ENCODE measurements at places on chromosomes 4 and X.
A peak's percentile ranks its signal among the peaks of the same experiment; 100 is the strongest.

DNA sequence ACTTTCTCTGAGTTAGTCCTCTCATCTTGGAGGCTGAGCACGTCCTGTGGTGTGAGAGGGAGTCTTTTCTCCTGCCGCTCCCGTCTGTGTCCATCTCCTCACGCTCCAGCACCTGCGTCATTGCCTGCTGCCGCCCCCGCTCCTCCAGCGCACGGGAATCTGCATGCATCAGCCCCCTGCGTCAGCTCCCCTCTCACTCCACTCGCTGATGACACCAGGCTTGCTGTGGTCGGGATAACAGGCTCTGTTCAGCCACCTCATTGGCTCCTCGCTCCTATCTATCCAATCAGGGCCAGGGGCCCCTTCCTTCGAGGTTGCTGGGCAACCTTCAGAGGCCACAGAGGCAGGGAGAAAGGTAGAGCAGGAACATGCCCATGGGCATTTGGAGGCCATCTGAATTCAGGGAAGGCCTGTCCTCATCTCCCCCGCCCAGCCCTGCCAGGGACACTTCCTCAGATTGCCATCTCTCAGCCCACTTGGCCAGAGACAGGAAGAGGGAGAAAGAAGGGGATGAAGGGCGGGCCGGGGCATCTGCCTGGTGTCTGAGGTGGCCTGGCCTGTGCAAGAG is 9.3 kb downstream of the ZNF185 start:
- peak; percentile 65 for DNase-seq

GRCh38 chr4:81963015-81963762 is 410.6 kb downstream of the HNRNPD start:
- no peak for DNase-seq

DNA sequence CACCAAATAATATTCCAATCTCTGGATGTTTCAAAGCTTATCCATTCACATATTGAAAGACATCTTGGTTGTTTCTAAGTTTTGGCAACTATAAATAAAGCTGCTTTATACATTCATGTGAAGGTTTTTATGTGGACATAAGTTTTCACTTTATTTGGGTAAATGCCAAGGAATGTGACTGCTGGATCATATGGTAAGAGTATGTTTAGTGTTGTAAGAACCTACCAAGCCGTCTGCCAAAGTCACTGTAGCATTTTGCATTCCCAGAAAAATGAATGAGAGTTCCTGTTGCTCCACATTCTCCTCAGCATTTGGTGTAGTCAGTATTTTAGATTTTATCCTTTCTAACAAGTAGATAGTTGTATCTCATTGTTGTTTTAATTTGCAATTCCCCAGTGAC is 1047.7 kb downstream of the C4orf33 start:
- DNase-seq = no peak

DNA sequence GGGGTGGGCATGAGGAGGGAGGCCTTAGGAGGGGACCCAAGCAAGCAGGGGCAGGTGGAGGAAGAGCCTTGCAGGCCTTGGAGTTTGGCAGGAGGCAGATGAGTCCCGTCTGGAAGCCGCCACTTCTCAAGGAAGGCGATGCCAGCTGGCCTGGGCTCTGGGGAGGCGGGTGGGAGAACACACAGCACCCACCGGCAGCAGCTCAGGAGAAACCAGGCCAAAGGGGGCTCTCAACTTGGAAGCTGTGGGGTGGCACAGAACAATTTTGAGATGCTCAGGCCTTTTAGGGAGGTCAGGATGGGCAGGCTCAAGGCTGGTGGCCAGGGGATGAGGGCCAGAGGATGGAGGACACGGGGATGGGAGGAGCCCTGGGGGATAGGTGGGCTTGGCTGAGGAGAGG is 11.6 kb upstream of the DUSP9 start:
- no peak for DNase-seq

- no peak for DNase-seq
Measured at GRCh38 chr4:140085062-140085622, 68.8 kb downstream of the MAML3 start.

DNA sequence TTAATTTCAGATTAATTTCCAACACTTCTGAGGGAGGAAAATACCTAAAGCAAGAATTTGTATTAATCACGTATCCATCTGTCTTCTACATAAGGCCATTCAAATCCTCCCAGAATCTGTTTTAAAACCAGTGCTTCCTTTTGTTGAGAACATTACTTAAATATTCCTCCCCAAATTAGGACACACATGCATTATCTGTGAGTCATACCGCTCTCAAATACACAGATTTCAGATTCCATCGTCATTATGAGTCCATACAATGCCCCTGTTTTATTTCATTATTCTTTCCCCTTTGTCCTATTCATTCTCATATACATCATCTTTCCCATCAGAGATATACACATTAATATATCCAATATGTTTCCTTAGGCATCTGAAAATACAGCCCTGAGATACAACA is 57.3 kb upstream of the PRSS12 start:
- no peak for DNase-seq

DNA sequence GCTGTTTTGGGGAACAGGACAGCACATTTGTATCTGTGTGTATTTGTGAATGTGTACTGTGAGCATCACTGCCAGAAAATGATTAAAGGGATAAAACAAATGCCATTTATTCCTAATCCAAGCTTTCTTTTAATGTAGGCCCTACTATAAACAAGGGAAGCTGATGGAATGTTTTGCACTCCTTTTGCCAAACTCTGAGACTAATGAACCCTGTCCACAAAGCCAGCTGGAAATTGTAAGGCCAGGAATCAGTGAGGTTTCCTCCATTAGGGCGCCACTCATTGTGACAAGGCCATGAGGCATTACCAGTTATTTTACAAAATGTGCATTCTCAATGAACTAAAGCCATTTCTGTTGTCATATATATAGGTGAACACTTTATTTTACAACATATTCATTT is 163.0 kb upstream of the NAP1L5 start:
- no peak for DNase-seq

Data from suppressor macrophage (primary cell).